ENCODE measurements at places on chromosomes 1 and 21.
A peak's percentile ranks its signal among the peaks of the same experiment; 100 is the strongest.

DNA sequence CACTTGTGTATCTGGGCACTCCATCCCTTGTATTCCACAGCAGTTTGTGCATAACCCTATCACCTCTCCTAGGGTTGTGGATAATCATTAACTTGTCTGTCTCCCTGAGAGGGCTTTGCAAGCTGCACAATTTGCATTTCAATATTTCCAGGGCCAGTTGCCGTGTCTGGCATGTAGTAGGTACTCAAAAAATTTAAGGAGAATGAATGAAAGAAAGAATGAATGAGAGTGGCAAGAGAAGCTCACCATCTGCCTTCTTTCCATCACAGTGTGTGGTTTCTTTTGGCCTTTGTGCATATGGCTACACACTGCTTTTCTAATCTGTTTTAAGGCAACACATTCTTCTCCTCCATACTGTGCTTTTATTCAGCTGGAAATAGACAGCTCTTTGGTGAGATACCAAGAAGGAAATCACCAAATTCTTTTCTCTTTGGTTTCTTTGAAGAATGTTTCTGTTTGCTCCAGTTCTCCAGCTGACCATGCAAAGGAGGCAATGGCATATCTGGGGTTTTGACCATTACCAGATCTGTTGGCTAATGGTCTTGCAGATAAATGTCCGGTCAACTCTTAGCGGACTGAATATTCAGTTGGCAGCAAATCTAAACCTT is 49.4 kb downstream of the NGF start:
- no peak for DNase-seq

- DNase-seq: no peak
These were observed 1.2 kb downstream of the MCOLN3 start for GRCh38 chr1:85047144-85047471.

- no peak for DNase-seq
These were observed 205.1 kb upstream of the EDN2 start for GRCh38 chr1:41689558-41689981.

DNA sequence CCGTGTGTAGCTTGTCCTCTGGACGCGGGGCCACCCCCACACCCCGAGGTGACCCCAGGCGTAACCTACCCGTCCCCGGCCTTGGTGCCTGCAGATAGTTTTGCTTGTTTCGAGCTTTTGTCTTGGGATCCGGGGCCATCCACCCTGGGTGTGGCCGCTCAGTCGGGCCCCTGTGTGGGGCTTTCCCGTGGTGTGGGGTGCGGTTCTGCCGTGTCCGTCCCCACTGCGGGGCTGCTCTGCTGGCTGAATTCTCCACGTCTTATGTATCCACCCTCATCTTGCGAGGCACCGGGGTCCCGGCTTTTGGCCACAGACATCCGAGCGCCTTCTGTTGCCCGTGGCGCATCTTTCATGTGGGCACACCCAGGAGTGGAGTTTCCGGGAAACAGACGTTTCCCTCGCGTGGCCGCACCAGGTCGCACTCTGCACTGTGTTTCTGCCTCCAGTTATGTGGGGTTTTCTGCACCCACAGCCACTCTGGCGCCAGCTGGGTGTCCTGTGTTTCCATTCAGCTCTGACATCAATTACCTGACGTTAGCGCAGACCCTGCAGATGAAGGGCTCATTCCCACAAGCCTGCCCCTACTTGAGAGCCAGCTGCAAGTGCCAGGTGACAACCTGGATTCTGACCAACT is 64.9 kb downstream of the PRKCZ start:
- DNase-seq: no peak

- DNase-seq: no peak
These were observed 696 bp upstream of the CLDN14 start for GRCh38 chr21:36480618-36481017.

DNA sequence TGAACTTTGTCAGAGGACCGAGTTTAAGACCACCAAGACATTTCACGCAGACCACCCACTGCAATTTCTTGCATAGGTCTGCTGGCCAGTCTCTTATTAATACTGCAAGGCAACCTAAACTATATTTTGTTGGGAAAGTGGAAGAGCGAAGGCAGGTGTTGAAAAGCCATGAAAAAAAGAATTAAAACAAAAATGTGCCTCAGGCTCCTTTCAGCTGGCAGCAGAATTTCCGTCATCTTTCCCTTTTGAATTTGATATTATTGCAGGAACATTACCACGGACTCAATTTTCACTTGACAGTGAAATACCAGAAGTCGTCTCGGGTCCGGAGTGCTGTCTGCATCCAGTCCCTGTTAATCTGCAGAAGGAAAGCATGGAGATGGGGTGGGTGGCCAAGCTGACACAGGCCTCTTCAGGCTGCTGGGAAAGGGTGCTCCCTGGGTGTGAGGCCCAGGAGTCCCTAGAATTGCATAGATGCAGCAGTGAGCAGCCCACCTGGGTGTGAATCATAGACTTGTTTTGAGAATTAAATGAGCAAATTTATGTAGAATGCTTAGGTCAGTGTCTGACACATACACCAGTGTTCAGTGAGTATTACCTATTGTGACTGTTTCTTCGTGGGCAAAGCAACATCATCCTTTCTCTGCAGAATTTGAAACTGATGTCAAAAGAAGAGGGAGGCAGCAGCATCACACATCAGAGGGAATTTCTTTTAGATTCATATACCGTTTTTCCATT is 150.7 kb downstream of the PBX1 start:
- no peak for DNase-seq

- DNase-seq: peak; percentile 19
These were observed 4.4 kb downstream of the CYB561D1 start for GRCh38 chr1:109498161-109498801.

GRCh38 chr1:77370583-77371306 is 88.9 kb downstream of the AK5 start:
- DNase-seq: no peak

DNA sequence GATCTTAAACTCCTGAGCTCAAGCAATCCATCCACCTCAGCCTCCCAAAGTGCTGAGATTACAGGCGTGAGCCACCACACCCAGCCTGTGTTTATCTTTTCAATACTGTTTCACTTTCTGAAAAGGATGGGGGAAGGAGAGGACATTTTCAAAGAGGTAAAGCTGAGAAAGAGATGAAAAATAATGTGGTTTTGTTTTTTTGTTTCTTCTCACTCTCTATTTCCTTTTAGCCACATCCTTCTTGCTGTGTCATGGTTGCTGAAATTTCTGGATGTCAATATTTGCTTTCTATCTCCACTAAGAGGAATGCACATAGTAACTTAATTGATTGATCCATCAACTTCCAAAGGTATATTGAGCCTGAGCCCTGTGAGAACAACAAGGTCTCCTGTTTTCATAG is 6.4 kb upstream of the C1orf21 start:
- no peak for DNase-seq

DNA sequence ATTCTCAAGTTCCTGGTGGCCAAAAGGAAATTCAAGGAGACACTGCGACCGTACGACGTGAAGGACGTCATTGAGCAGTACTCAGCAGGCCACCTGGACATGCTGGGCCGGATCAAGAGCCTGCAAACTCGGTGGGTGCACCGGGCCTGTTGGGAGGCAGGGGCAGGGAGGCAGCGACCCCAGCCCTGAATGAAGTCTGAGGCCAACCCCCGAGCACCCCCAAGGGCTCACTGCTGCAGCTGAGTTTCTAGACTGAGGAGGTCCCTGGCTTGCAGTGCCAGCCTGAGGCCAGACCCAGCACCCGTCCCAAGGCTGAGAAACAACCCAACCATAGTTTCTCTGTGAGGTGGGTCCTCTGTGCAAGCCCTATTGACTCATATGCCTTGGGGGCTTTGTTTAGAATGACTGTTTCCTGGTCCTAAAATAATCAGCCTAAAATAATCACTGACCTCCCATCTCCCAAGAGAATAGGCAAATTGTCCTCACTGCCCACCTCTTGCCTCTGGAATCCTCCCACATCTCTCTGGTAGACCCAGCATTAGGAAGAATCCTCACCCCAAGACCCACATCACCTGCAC is 27.1 kb downstream of the CITED4 start:
- DNase-seq: no peak

GRCh38 chr1:30618335-30618747 is 105.0 kb downstream of the MATN1 start:
- DNase-seq: no peak

DNA sequence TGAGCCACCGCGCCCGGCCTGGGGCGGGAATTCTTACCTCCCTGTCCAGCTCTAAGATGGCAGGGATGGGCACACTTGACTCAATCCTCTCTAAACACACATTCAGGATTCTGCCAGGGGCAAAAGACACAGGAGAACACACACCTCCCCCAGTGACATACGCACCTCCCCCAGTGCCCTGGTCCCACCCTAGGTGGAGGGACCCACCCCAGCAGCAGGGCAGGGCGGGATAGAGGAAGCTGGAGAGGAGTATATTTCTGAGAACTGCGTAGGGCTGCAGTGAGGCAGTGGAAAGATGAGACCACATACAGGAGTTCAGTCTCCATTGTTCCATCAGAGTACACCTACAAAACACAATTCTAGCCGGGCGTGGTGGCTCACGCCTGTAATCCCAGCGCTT is 92.5 kb downstream of the SDCCAG8 start:
- no peak for DNase-seq

GRCh38 chr1:59926381-59927123 is at the start of gene CYP2J2:
Gene CYP2J2 (minus strand): TSS chr1:59926773. CDS start chr1:59926746, 27 bp downstream.
- DNase-seq: peak; percentile 13

- no peak for DNase-seq
These were observed 55.6 kb upstream of the FMOD start for GRCh38 chr1:203406446-203407045.

Data from NCI-H446 (cell line).